T-cell (primary cell): ENCODE measurements at places on chromosomes 1 and 21. TPM values are rescaled to one million over a fixed set of nuclear protein-coding genes. Genes with fewer than 3 reads are reported as not detected.

- no peak for DNase-seq
- no peaks in the 10 kb centered on the region for H3K27me3 ChIP-seq
- no peak overlapping the region for H3K4me3 ChIP-seq
- peaks cover 7% of the 10 kb centered on the region for H3K36me3 ChIP-seq
Measured at GRCh38 chr1:235673981-235674380, 24.4 kb upstream of the GNG4 start.

DNA sequence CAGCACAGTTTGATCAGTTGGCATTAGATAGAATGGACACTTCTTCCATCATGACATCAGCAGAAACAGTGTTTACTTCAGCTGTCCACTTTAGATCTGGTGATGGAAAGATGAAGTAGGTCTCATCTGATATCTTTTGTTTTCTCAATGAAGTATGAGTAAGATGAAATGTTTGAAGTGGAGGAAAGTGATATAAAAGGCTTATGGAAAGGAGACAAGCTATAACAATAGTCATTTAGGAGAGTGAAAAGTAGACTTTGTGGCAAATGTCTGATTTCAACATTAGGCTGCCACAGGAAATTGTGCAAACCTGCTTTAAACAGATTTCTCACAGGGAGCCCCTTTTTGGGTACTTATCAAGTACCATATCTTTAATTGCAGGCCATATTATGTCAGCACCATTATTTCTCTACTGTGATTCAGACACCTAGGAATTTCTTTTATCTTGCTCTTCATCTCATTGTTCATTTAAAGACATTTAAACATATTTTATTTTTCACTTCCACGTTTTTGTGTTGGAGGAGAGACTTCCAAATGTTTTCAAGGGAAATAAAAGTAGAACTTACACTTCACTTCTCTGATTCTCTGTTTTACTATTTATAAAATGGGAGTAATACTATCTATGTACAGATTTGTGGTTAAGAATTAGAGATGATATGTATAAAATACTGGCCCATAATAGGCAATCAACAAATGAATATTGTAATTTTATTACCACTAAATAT, 18.1 kb downstream of the PDC start:
- H3K27me3 ChIP-seq: no peaks in the 10 kb centered on the region
- H3K36me3 ChIP-seq: no peaks in the 10 kb centered on the region
- H3K27ac ChIP-seq: no peak overlapping the region
- no peaks in the 10 kb centered on the region for H3K4me1 ChIP-seq
- no peak overlapping the region for H3K4me3 ChIP-seq

- no peak overlapping the region for H3K27ac ChIP-seq
- no peaks in the 10 kb centered on the region for H3K36me3 ChIP-seq
- H3K4me1 ChIP-seq: no peaks in the 10 kb centered on the region
- H3K27me3 ChIP-seq: peaks cover 10% of the 10 kb centered on the region
Measured at GRCh38 chr1:147754661-147755060, 5.7 kb downstream of the GJA5 start.

- no peak overlapping the region for H3K27ac ChIP-seq
- H3K4me1 ChIP-seq: no peaks in the 10 kb centered on the region
- no peak overlapping the region for H3K4me3 ChIP-seq
- no peaks in the 10 kb centered on the region for H3K27me3 ChIP-seq
Measured at GRCh38 chr1:91741301-91741700, 144.7 kb downstream of the TGFBR3 start.

DNA sequence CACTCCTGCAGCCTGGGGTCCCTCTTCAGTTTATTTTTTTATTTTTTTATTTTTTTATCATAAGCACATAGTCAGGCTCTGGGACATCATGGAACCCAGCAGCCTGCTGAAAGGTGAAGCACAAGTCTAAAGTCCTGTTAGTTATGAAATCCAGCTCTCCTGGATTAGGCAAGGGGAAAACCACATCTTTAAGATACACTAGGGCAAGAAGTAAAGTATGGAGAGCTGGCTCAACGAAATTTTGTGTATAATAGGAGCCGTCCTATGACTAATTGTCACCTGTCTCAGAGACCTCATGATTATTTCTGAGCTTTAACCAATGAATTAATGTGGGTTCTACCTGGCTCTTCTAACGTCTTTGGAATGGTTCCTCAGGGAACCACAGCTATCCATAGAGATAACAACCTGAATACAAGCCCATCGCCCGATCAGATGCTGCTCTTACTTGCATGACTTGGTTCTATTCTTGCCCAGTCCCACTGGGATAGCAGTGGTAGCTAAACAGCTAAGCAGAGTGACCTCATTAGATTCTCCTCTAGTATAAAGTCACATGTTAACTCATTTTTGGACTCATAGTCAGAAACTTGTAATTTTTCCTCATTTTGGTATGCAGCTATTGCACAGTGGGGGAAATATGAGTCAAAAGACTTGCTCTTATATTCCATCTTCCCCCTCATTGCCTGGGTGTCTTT, 122.7 kb downstream of the LMO4 start:
- no peak overlapping the region for H3K27ac ChIP-seq
- H3K4me3 ChIP-seq: no peak overlapping the region
- DNase-seq: no peak
- H3K27me3 ChIP-seq: no peaks in the 10 kb centered on the region
- no peaks in the 10 kb centered on the region for H3K36me3 ChIP-seq

GRCh38 chr1:245264226-245264625, 109.4 kb downstream of the KIF26B start:
- no peak overlapping the region for H3K27ac ChIP-seq
- no peaks in the 10 kb centered on the region for H3K27me3 ChIP-seq
- no peak overlapping the region for H3K4me3 ChIP-seq
- DNase-seq: no peak

GRCh38 chr1:20124456-20125057, 5.2 kb upstream of the PLA2G2D start:
- no peak overlapping the region for H3K4me3 ChIP-seq
- H3K27ac ChIP-seq: no peak overlapping the region
- no peaks in the 10 kb centered on the region for H3K4me1 ChIP-seq
- no peaks in the 10 kb centered on the region for H3K36me3 ChIP-seq
- DNase-seq: no peak

DNA sequence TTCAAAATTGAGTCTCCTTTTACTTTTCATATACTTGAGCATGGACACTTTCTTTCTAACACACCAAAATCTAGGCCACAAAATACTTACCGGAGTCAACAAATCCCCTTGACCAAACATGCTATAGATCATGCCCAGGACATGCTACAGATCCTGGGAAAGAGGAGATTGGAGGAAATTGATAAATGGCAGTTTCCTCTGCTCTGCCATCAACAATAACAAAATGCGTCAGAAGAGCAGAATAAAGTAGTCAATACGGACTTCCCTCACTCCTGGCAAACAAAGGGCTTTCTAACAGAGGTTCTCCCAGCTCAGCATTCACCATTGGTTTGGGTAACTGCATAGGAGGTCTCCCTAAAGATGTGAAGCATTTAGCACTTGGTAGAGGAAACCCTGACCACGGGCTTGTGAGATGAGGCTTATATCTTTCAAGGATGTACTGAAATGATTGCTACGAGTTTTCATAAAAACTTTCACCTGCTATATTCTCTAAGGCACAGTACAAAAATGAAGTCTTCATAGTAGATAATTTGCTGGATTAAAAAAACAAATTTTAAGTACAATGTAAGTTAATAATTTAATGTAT, 283.8 kb upstream of the RUNX1 start:
- no peak overlapping the region for H3K4me3 ChIP-seq
- H3K27ac ChIP-seq: no peak overlapping the region
- no peaks in the 10 kb centered on the region for H3K27me3 ChIP-seq
- H3K36me3 ChIP-seq: no peaks in the 10 kb centered on the region
- DNase-seq: no peak

GRCh38 chr1:89259283-89259971, 13.2 kb downstream of the GBP5 start:
- DNase-seq: peak; percentile 44
- H3K27ac ChIP-seq: peak overlapping the region; percentile 63
- peaks cover 34% of the 10 kb centered on the region for H3K36me3 ChIP-seq
- no peaks in the 10 kb centered on the region for H3K27me3 ChIP-seq

DNA sequence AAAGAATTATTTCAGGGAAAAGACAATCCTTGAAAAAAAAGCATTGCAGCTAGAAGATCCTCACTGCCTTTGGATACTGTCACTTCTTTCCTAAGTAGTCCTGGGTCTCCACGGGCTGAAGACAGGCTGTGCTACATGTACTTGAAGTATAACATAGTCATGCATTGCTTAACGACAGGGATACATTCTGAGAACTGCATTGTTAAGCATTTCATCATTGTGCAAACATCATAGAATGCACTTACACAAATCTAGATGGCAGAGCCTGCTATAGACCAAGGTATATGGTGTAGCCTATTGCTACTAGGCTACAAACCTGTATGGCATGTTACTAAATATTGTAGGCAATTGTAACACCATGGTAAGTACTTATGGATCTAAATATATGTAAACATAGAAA, 54.0 kb downstream of the KIAA0040 start:
- no peak overlapping the region for H3K27ac ChIP-seq
- no peak for DNase-seq
- H3K27me3 ChIP-seq: peaks cover 2% of the 10 kb centered on the region
- no peaks in the 10 kb centered on the region for H3K36me3 ChIP-seq
- no peak overlapping the region for H3K4me3 ChIP-seq
- H3K4me1 ChIP-seq: peaks cover 2% of the 10 kb centered on the region

DNA sequence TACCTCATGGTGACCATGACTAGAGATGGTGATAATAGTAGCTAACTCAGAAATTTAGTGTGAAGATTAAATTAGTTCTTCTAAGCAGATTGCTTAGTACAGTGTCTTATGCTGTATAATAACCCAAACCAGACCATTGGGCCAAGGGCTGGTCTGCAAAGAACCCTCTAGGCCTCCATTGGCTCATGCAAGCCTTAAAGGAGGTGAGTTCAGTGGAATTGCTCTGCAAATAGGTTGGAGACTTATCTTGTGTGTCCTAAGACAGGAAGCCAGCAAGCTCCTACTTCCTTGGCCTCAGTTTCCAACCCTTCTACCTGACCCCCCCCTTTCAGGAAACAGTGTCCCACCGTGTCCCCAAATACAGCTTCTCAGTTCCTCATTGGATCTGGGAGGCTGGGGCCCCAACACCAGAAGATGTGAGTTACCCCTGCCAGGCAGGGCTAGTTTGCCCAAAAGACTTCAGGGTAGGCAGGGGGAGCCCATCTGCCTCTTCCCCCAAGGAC, 1.9 kb upstream of the MEF2D start:
- no peak overlapping the region for H3K4me3 ChIP-seq
- H3K27ac ChIP-seq: peak overlapping the region; percentile 97
- DNase-seq: no peak

DNA sequence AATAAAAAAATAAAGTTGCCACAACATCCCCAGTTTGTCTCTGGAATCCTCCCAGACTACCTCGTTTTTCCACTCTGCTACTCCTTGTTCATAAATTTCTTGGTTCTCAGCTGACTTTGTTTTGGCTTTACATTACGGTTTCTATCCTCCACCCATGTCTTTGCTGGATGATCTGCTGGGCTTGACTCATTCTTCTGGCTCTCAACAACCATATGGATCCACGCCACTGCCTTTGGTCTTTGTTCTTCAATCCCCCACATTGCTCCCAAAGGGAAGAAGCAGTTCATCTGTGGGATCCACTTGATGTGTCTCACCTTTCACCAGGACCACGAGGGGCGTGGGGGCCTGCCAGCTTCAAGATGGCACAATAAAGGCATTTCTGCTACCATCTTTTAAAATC, 67.1 kb upstream of the NBL1 start:
- H3K4me1 ChIP-seq: peaks cover under 1% of the 10 kb centered on the region
- H3K4me3 ChIP-seq: no peak overlapping the region
- no peak for DNase-seq
- H3K27ac ChIP-seq: no peak overlapping the region
- no peaks in the 10 kb centered on the region for H3K36me3 ChIP-seq
- H3K27me3 ChIP-seq: peaks cover 2% of the 10 kb centered on the region

DNA sequence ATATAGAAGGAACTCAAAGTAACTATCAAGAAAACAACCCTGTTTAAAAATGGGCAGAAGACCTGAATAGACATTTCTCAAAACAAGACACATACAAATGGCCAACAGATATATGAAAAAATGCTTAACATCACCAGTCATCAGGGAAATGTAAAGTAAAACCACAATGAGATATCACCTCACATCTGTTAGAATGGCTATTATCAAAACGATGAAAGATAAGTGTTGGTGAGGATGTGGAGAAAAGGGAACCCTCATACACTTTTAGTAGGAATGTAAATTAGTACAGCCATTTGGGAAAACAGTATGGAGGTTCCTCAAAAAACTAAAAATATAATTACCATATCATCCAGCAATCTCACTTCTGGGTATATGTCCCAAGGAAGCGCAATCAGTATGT, 3.0 kb downstream of the CTSS start:
- H3K27me3 ChIP-seq: no peaks in the 10 kb centered on the region
- H3K27ac ChIP-seq: no peak overlapping the region
- no peak for DNase-seq
- H3K4me3 ChIP-seq: no peak overlapping the region
- H3K4me1 ChIP-seq: peaks cover 15% of the 10 kb centered on the region

- no peaks in the 10 kb centered on the region for H3K36me3 ChIP-seq
- no peaks in the 10 kb centered on the region for H3K27me3 ChIP-seq
- no peak overlapping the region for H3K27ac ChIP-seq
- H3K4me3 ChIP-seq: no peak overlapping the region
- DNase-seq: no peak
Measured at GRCh38 chr1:167504467-167504827, 13.9 kb downstream of the CD247 start.

- no peaks in the 10 kb centered on the region for H3K36me3 ChIP-seq
- H3K4me1 ChIP-seq: peaks cover 31% of the 10 kb centered on the region
- peaks cover 5% of the 10 kb centered on the region for H3K27me3 ChIP-seq
- no peak overlapping the region for H3K4me3 ChIP-seq
Measured at GRCh38 chr21:41769521-41769920, 2.7 kb upstream of the RIPK4 start.

CAPN9 gene
- not detected for total RNA-seq

TARS2 gene
- 35.9 TPM for total RNA-seq

AVPR1B gene
- total RNA-seq: not detected

ACOT7 gene
- total RNA-seq: 7.1 TPM

USH2A gene
- not detected for total RNA-seq

SLC6A17 gene
- total RNA-seq: not detected

SMIM1 gene
- total RNA-seq: 6.2 TPM
